BJ (cell line): ENCODE measurements at places on chromosomes 1 and 21. TPM values are rescaled to one million over a fixed set of nuclear protein-coding genes. Genes with fewer than 3 reads are reported as not detected.
A peak's percentile ranks its signal among the peaks of the same experiment; 100 is the strongest.

Gene NTPCR
- 23.0 and 23.4 TPM in 2 replicates for polyA plus RNA-seq

Gene SLC19A1
- polyA plus RNA-seq, result 3.3 and 8.1 TPM in 2 replicates

Gene DLGAP3
- not detected in 2 replicates for polyA plus RNA-seq

Gene MARK1
- polyA plus RNA-seq, result 0.97 and 1.4 TPM in 2 replicates

Gene WNT2B
- 2.0 and 3.1 TPM in 2 replicates for polyA plus RNA-seq

Gene PGLYRP4
- polyA plus RNA-seq, result not detected in 2 replicates

DNA sequence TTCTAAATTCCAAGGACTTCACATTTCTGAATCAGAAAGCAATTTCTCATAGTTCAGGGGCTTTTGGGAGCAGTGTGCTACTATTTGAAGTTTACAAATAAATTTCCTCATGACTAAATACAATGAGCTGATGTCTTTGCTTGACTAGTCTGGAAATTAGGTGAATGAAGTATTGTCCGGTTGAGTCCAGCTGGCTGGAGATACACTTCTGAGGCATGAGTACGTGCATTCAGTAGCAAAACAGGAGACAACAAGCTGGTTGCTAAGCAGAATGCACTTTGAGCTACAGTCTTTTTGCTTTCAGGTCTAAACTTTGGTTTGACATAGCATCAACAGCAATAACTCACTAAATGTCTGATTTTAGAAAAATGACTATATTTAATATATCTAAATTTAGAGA, 27.1 kb downstream of the ZNHIT6 start:
- no peak for DNase-seq

- DNase-seq, result no peak
Observed at GRCh38 chr1:153485863-153486262, 25.4 kb upstream of the S100A7 start.

GRCh38 chr1:63418101-63418500, 50.7 kb downstream of the ALG6 start:
- no peak for DNase-seq

DNA sequence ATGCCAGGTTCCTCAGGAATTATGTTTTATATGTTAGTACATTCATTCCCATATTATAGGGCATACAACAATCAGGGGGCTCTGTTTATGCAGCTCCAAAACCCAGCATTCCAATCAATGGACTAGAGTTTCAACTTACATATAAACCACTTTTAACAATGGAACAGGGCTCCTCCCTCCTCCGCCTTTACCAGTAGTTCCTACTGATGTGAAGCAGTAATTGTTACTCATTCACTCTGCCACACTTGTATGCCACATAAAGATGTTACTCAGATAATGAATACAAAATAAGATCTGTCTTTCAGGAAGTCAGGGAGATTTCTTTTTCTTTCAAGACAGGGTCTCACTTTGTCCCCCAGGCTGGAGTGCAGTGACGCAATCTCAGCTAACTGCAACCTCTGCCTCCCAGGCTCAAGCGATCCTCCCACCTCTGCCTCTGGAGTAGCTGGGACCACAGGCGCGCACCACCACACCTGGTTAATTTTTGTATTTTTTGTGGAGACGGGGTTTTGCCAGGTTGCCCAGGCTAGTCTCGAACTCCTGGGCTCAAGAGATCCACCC, 17.1 kb downstream of the ZNF281 start:
- no peak for DNase-seq

DNA sequence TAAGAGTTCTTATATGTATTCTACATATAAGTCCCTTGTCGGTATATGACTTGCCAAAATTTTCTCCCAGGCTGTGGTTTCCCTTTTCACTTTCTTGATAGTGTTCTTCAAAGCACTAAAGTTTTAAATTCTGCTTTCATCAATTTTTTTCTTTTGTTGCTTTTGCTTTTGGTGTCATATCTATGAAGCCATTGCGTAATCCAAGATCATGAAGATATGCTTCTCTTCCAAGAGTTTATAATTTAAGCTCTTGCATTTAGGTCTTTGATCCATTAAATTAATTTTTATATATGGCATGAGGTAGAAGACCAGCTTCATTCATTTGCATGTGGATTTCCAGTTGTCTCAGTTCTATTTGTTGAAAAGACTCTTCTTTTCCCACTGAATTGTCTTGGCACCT, 22.2 kb downstream of the DESI2 start:
- no peak for DNase-seq

DNA sequence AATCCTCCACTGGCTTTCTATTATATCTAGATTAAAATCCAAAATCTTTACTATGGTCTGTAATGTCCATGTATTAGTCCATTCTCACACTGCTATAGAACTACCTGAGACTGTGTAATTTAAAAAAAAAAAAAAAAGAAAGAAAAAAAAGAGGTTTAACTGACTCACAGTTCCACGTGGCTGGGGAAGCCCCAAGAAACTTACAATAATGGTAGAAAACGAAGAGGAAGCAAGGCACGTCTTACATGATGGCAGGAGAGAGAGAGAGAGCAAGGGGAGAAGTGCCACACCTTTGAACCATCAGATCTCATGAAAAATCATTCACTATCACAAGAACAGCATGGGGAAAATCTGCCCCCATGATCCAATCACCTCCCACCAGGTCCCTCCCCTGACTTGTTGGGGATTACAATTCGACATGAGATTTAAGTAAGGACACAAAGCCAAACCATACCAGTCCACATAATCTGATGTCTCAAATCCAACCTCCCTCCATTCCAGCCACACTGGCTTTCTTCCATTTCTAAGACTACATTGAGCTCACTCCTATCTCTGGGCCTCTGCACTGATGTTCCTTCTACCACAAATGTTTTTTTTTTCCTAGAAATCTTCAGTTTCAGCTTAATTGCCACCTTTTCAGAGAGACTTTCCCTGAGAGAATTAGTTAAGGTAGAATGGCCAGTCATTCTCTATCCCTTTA, 92.4 kb downstream of the EIF4G3 start:
- DNase-seq, result no peak

GRCh38 chr1:225962440-225962975, 21.5 kb upstream of the LEFTY2 start:
- DNase-seq, result no peak

DNA sequence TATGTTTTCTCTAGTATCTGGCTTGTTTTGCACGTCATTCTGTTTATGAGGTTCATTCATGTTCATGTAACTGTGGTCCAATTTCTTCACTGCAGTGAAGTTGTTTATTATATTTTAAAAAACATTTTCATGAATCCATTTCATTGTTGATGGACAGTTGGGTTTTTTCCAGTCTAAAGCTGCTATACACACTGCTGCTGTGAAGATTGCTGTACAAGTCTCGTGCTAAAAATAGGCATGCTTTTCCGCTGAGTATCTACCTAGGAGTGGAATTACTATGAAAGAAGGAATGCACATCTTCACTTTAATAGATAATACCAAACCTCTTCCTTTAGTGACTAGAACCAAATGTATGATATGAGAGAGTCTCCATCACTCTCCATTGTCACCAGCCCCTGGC, 49.0 kb upstream of the ETS2 start:
- peak; percentile 73 for DNase-seq

DNA sequence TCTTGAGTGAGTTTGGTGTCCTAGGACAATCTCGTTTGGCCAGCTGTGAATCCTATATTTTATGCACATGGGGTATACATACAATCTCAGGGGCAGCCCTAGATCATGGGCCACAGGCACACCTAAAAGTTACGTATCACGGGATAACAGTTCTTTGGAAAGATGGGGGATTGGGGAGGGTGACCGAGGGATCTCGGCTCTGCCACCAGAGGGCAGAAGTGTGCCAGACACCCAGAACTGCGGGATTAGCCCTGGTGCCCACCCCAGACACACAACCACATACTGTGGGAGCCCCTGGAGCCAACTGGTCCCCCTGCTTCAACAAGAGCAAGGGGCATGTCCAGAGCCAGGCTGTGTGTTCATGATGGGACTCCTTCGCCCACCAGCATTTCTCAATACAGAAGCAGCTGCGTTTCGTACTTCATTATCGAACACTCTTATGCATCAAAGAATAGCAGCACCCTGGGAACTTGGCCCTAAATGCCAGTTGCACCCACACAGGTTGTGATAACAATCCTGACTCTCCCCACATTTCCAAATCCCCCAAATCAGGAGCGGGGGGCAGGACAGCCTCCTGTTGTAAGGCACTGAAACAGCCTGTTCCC, 37.4 kb downstream of the TMCO4 start:
- DNase-seq, result no peak

DNA sequence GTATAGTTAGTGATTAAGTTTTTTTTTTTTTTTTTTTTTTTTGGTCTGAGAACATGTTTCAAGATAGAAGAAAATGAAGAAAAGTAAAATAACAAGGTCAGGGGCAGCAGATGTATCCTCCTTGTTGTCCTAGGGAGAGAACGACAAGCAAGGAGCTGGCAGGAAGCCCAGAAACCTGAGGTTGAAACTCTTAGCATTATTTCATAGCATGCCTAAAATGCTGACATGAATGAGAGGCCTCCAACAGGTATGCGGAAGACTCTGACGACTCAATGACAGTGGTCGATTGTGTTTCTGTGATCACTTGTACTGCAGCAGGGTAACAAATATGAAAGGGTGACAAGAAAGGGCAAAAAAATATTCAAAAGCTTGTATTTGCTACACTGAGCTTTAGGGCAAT, 415.9 kb downstream of the PLA2G4A start:
- no peak for DNase-seq

DNA sequence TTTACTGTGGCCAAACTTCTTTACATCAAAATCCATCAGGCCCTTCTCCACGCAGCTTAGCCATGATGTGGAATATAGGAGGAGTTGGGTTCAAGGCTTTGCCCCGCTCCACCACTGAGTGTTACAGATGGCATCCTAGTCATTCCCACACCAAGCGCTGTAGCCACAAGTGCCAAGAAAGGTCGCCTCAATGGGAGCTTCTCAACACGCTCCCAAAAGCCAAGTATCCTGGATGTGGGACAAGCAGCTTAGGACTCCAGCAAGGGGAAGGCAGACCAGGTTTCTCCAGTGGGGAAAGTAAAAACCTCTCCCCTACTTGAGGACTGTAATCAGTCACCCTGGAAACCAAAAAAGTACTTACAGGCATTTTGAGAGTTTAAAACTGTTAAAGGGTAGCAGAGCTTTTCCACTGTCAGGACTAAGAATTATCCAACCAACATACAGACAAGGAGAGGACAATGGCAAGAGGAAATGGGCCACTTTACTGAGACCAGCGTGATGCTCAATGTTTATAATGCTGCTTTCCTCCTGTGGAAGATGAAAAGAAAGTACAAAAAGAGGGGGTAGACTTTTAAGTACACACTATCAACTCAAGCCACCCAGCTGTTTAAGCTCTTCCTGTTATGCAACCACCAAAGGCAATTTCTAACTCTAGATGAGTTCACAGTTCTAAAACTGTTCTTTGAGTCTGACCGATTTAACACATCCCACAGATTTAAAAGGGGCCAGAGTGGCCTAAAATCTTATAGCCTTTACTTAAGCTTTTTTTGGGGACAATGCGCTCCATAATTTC, 120.7 kb upstream of the KRTAP19-8 start:
- DNase-seq, result no peak

DNA sequence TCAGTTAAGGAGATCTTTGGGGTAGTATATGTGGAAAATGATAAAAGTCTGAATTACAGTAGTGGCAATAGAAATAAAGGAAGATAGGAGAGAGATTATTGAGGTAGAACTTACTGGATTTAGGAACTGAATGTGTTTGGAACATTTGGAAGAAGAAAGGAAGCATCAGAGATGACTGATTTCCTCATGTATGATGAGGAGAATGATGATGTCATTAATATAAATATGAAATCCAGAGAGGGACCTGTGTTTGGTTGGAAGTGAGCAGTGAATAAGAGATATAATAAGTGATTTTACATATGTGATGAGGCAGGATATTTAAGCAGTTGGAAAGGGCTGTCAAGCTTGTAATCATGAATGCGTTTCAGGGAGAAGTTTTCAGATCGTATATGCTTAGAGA, 86.3 kb downstream of the SYT14 start:
- DNase-seq, result no peak
